ENCODE measurements at places on chromosomes 16 and 17. TPM values are rescaled to one million over a fixed set of nuclear protein-coding genes. Genes with fewer than 3 reads are reported as not detected.

Gene FBXW10
- polyA plus RNA-seq, result 0.33 TPM

Gene FAM20A
- 11.9 TPM for polyA plus RNA-seq

Gene ASGR2
- polyA plus RNA-seq, result 1.6 TPM

Gene TSPOAP1
- 43.7 TPM for polyA plus RNA-seq

Gene ATP1B2
- 21.5 TPM for polyA plus RNA-seq

DNA sequence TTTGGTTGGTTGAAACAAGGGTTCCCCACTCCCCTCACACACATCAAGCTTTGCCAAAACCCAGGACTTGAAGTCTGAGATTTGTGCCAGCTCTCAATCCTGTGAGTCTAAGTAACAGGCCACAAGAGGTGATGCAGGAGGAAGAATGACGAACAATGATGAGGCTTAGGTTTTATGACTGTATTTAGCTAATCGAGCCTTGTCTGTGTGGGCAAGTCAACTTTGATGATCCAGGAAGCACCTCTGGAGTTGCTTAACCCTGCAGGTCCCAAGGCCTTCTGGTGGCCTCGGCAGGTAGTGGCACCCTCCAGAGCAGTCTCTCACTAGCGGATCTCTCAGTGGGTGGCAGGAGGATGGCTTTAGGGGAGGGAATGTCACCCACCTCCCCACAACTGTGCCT is 28.7 kb downstream of the CDK5RAP3 start:
- DNase-seq, result no peak

- no peak for DNase-seq
These were observed 92.9 kb downstream of the TBC1D16 start for GRCh38 chr17:79942591-79943346.

GRCh38 chr16:81509404-81509803 is 64.8 kb downstream of the CMIP start:
- DNase-seq, result no peak

DNA sequence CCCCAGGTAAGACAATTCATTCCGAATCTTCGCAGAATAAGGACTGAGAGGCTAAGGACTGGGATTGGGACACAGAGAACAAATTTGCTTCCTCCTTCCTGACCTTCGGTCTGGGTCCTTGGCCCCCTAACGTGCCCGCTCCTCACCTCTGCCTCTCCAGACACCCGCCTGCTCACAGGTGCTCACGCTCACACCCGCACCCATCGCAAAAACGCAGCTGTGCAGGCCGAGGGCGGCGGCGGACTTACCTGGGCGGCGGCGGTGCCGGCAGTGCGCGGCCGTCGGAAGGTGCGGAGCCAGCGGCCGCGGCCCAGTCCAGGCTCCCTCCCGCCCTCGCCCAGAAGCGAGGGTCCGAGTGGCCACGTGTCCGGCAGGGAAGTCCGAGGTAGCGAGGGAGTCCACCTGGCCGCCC is 7.1 kb upstream of the HOXB9 start:
- no peak for DNase-seq

GRCh38 chr16:72198021-72198711 is 26.2 kb upstream of the PMFBP1 start:
- DNase-seq, result no peak

DNA sequence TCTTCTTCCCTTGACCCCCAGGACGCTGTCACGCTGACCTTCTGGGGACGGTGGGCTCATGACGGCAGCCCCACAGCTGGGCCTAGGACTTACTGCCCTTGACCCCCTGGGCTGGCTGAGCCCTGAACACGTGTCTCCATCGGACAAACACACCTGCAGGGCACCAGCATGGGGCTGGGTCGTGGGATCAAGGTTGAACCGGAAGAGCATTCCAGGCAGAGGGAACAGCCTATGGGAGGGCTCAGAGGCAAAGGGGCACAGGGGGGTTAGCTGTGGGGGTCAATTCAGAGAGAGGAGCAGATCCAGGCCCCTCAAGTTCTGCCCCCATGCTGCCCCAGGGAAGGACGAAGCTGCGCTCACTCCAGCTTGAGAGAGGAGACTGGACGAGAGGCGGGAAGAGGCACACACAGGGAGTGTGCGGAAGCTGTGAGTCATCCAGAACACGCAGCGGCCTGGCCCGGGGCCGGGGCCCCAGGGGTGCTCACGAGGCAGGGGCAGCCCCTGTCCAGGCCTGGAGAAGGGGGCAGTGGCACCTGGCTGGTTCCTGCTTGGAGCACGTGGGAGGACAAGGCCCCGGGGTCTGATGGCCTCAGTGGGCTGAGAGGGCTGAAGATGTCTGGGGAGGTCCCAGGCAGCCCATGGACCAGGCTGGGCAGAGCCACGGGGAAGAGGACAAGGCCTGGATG is 9.9 kb downstream of the SSTR5 start:
- DNase-seq, result no peak

- no peak for DNase-seq
These were observed 78.1 kb upstream of the TOB1 start for GRCh38 chr17:50944054-50944901.

DNA sequence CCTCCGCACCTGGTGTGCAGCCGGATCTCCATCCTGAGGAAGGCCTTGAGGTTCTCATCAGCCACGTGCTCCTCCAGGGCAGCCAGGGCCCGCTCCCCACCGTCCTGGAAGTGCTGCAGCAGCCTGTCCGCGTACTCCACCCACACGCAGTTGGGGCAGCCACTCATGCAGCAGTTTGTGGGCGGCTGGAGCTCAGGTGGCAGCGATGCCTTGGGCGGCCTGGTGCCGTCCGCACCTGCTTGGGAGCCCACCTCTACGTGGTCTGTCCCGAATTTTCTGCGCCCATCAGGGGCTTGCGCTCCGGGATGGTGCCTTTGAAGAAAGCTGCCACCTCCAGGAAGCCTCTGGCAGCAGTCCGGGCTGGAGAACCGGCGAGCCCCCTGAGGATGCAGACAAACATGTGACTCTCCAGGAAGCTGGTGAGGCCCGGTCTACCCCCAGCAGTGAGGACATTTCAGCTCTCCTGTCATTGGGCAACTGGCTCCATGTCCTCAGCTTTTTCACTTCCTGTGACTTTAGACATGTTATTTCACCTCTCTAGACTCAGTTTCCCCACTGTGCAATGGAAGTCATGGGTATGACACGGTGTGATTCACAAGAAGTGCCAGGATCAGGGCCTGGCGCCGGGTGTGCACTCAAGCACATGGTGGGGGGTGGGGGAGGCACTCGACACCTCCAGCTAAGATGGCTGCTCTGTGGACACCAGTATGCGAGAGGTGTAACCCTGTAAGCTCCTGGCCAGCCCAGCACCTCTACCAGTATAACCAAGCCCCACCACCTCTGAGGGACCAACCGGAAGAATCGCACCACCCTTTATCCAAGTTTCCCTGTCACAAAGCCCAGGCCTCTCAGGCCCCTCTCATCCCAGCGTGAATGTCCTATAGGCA is 957 bp downstream of the OXLD1 start:
- no peak for DNase-seq

- DNase-seq, result no peak
These were observed 1.5 kb upstream of the FAAP100 start for GRCh38 chr17:81553616-81554181.

GRCh38 chr17:28467456-28468025 is 5.9 kb upstream of the SLC13A2 start:
- no peak for DNase-seq

GRCh38 chr17:48322060-48322459 is 108.0 kb downstream of the SKAP1 start:
- no peak for DNase-seq

- DNase-seq, result no peak
These were observed 67.7 kb upstream of the SDK2 start for GRCh38 chr17:73711916-73712315.

- no peak for DNase-seq
These were observed 55.3 kb downstream of the SOCS3 start for GRCh38 chr17:78304549-78305037.

DNA sequence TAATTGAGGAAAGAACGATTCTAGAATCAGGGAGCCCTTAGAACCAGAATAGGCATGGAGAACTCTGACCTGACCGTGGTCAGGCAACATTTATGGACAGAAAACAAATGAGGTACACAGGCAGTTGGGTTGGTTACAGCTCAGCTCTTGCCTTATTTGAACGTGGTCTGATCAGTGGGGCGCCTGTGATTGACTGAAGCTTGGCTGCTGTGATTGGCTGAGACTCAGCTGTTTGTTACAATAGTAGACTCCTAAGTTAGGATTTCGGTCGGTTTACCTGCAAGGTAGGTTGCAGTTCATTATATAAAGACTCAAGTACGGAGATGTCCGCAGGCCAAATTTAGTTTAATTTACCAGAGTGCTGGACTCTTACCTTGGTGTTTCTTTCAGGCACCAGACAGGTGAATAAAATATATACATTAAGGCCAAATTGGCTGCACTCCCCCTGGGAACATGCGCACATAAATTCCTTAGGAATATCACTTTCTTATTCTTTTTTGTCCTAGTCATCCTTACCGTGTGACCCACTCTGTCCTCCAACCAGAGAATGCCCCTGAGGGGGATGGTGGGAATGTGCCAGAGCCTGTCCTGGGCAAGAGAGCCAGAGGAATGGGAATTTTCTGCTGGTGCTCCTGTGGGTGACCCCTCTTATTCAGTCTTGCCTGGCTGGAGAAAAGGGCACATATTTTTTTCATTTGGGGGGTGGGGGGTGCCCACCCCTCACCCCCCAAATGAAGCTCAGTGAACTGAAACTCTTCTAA is 7.5 kb upstream of the CSNK2A2 start:
- DNase-seq, result no peak
